ENCODE measurements at places on chromosomes 12 and 14.

DNA sequence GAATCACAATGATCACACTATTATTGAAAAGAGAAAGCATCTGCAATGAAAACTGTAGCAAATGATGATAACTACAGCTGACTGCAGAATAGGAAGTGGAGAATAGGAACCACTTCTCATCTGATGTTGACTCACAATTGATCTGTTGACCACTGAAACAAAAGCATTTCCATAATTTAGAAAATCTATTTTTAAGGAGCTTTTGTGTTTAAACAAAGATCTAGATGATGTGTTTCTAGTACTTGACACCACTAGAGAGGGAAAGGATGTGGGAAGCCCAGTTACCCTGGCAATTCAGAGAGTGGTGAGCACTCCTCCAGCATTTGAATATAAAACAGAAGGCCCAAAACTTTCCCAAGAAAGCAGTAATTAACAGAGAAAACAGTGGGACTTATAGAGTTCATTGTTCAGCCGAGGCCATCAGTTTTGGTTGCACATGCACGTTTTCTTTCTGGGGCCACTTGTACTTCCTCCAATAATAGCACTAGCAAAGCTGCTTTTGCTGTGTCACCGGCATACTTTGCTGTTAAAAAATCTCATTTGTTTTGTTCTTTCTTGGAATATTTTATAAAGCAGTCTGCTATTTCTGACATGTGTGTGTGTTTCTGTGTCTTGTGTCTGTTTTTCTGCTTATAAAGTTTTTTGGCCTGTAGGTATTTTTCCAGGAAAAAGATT is 76.1 kb upstream of the HECTD1 start:
- DNase-seq = no peak

DNA sequence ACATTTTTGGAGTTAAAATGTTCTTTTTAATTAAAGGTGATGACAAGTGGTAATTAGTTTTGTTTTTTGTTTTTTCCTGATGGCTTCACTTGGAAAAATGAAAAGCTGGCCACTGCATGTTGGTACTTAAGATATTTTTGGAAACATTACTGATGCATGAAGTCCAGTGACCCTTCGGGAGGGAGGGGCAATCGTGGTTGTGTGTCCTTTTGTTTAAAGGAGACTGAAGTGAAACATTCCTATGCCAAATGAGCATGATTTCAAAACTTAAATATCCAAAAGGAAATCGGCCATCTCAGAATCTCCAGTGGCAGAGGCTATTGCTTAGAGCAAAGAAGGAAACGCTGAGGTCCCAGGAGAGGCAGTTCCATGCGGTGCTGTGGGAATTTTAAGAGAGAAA is 20.1 kb downstream of the LTBP2 start:
- DNase-seq = no peak

- no peak for DNase-seq
These were observed 16.6 kb downstream of the SLC6A12 start for GRCh38 chr12:197347-197746.

GRCh38 chr14:21846227-21846885 is 172.7 kb upstream of the OR4E1 start:
- peak; percentile 66 for DNase-seq

GRCh38 chr12:17666641-17667324 is 423.2 kb downstream of the RERGL start:
- DNase-seq = no peak

- DNase-seq = no peak
These were observed 38.3 kb upstream of the PPP2R5E start for GRCh38 chr14:63581491-63581890.

DNA sequence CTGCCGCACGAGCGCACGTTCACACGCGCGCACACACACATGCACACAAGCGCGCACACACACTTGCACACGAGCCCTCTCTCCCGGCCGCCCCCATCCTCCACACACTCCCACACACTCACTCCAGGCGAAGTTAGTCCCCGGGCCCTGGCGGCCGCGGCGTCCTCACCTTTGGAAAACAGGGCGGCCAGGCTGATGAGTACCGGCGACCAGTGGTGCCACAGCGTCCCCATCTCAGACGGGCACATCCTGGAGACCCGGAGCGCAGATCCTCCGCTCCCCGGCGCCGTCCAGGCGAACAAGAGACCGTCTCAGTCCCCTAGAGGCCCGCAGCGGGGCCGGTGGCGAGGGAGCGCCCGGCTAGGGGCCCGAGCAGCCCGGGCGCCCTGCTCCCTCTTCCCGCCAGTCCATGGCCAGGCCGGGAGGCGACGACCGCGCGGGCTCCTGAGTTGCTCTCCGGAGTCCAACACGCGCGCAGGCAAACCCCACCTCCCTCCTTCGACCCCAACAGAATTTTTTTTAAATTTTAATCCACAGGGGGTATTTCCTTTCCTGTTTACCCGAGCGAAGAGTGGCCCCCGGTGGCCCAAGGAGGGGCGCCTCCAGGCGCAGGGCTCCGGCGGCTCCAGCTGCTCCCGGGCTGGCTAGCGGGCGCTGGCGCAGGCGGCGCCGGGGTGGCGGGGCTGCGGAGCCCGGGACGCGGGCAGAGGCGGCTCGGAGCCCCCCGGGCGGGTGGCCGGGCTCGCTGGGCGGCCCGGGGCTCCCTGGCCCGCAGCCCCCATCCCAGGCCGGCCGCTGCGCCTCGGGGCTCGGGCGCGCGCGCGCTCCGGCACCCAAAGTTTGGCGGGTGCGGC is 506 bp downstream of the TMEM132D start:
- DNase-seq = no peak

- DNase-seq = no peak
These were observed 72.9 kb upstream of the DDX11 start for GRCh38 chr12:31000751-31001150.

- DNase-seq = no peak
These were observed 151.8 kb downstream of the TBX5 start for GRCh38 chr12:114253976-114254778.

GRCh38 chr12:123971449-123971769 is 1.2 kb downstream of the CCDC92 start:
- no peak for DNase-seq

DNA sequence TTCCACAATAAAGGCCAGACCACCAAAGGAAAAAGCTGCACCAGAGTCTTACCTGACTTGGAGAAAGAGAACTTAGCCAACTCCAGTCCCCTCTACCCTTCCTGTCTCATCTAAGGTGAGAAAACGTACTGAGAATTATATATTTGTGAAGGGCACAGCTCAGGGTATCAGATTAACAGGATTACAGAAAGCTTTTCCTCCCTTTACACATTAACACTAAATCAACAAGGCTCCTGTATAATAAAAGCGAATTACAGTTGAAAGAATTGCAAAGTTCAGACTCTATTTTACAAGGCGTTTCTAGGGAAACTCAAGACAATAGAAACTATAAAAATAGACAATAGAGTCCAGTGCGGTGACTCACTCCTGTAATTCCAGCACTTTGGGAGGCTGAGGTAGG is 82.7 kb upstream of the RPL10L start:
- DNase-seq = no peak

DNA sequence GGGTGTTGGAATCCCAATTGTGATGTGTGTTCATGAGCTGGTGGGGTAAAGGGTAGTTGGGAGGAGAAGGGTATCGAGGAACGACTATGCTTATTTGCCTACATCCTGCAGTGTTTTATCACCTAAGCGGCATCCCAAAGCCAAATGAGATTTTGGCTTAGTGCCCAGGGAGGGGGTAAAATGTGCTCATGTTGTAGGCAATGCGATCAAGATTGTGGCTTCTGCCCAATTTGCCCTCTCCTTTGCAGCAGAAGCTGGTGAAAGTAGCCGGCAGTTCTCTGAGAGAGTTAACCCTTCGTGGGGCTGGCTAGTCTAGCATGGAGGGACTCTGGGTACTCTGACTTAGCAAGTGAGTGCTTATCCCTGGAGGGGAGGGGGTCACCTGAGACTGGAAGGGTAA is 753 bp downstream of the RPH3A start:
- no peak for DNase-seq

Measured in activated CD4-positive, alpha-beta T cell treated with anti-CD3 and anti-CD28 coated beads, Interleukin-2, amount 50 U/mL, for 1 hour (primary cell).